ENCODE measurements at places on chromosomes 4 and X.
A peak's percentile ranks its signal among the peaks of the same experiment; 100 is the strongest.

DNA sequence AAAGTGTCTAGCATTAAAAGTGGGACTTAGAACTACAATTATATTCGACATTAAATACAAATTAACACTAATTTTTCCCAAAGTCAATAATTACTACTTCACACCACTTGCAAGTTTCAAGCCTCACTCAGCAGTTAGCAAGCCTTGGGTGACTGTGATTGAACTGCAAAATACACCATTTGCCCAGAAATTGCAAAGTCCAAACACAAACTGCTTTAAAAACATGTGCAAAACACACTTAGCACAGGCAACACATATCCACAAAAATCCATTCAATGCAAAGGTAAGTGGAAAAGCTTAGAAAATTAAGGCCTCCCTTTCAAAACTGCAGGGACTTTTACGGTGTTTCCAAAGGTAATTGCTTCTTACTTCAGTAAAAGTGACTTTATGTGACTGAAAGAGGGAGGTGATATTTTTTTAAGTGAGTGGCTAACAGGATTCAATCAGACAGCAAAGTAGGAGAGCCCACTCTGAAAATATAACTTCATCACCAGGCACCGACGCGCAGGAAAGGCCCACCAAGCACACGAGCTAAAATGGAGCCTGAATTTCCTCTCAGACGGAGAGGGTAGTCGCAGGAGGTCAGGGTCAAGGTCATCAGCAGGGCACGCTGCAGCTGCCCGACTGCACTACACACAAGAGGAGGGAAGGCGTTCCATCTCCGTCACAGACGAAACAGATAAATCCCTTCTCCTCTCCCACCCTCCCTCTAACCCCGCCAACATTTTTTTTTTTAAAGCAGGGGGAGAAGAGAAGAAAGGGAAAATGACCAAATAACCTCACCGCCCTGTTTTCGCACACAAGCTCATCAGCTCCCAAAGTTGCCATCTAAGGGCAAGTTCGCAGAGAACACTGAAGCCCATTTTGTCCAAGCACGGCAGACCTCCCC is 3.1 kb downstream of the ZNF827 start:
- peak; percentile 50 for DNase-seq

DNA sequence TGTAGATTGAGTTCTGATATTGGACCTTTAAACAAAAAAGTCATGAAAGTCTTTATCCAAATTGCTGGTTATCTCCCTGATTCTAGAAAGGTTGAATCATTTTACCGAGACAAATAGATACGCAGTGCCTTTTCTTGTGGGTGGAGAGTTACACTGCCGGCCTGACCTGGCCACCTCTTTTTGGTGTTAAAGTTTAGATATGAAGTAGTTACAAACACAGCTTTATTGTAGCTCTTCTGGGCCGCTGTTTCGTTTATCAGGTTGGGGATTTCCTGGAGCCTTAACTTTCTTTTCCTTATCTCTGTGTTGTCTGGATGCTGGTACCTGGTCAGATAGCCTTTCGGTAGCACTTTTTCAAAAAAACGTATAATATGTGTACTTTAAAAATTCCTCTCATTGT is 31.0 kb downstream of the FNIP2 start:
- DNase-seq: no peak

DNA sequence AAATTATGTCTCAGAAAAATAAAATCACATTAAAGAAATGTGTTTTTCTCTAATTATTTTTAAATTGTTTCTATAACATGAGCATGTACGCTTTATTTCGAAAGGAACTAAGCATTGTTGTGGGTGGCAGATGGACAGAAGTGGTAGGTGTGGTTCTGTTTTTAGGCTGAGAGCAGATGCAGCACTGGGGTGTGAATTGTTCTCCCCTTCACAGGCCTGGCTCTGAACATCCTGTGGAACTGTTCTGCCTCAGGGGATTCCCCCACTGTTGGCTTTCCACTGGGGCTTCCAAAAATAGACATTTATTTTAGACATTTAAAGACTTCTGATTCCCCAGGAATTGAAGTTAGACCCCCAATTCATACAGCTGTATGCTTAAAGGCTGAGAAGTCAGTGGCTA is 41.9 kb upstream of the PDHA2 start:
- DNase-seq: no peak

GRCh38 chr4:128868758-128869157 is 59.3 kb downstream of the JADE1 start:
- no peak for DNase-seq

- DNase-seq: peak; percentile 29
Measured at GRCh38 chr4:73257651-73258435, 755 bp downstream of the ANKRD17 start.

DNA sequence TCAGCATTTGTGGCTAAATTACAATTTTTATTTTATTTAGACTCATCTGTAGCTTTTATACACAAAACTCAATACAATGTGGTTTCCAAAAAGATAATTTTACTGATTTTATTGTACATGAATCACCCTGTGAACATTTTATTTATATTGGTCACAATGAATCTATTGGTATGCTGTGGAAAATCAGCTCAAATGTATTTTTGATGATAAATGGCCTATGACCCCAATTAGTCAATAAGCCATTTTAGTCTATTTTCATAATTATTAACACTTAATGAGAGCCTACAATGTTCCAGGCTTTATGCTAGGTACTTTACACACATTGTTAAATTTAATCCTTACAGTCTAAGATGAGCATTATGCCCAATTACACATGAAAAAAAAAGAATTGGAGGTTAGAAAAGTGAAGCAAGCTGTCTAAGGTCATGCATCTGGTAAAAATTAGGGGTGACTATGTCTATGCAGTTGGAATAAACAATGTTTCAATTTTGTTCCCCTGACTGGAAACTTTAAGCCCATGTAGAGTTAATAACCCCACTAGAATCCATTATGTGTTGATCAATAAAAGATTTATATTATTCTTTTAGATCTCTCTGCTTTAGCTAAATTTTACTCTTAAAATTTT is 344.7 kb downstream of the PABPC4L start:
- no peak for DNase-seq

GRCh38 chrX:25178555-25178954 is 162.8 kb upstream of the ARX start:
- no peak for DNase-seq

DNA sequence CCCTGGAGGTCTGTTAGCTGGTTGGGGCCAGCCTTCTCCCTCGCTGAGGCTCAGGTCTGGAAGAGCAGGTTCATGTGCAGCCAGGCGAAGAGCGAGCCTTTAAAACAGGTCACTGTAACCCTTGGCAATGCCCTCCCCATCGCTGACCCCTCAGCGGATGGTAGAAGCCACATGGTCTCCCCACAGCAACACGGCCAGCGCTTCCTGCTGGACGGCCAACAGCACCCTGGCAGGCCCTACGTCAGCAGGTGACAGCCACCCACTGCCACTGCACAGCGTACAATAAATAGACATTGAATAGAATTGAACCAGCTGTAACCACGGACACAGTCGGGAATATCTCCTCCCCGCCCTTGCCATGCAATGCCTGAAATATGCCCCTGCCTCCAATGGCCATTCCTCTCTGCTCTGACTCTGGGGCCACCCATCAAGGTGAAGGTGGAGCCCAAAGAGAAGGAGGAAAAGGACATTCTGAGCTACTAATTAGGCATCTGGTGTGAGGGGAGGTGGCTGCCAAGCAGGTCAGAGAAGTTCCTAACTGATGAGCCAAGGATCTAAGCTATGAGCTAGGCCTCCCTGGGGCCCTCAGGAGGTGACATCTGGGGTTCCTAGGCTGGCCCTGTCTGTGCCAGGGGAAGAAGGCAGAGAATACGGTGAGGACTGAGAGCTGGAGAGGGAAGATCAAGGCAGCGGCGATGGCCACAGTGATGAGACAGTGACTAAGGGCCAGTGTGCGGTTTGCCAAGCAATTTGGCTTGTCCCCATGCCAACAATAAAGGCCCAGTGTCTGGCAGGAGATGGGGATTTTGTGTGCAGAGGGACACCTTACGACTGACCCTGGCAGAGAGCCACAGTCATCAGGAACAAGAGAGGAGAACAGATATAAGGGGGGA is 202.3 kb downstream of the BCOR start:
- no peak for DNase-seq

DNA sequence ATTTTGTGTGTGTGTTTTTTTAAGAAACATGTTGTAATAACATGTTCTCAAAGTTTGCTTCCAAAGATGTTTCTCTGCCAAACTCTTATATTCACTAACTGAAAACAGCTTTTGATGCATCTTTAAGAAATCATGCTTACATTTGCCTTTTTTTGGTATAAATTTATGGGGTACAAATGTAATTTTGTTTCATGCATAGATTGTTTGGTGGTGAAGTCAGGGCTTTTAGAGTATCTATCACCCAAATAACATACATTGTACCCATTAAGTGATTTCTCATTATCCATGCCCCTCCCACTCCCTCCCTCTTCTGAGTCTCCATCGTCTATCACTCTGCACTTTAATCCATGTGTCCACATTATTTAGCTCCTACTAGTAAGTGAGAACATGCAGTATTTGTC is 30.8 kb downstream of the SPINK2 start:
- no peak for DNase-seq

DNA sequence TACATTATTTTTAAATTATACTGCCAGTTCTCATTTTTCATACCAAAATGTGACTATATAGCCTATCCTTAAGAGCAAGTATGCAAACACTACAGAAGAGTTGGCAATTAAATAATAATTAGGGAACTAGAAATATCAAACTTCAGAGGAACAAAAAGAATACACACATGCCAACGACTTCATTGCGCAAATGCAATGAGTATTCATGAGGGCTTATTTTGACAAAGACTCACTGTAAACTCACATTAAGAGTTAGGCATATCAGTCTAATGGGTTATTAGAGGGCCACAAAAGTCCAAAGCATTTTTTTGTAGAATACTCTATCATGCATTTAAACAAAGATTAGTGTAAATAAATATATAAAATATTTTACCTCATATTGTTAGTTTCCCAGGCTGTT is 31.6 kb downstream of the SLC10A7 start:
- no peak for DNase-seq

DNA sequence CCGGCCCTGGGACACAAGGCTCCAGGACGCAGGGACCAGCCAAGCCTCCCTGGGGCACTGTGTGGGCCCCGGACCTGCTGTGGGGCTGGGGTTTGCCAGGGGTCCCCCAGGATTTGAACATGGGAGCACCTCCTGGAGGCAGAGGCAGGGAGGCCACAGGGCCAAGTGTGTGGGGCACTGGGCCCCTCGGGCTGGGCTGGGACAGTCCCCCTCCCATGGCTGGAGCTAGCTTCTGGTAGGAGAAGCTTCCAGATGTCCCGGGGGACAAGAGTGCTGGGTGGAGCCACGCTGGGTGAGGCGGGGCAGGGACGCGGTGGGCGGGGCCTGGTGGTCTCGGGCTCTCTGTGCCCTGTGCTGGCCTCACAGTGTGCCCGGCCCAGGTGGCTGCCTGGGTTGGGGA is 18.6 kb downstream of the FGFRL1 start:
- DNase-seq: no peak

DNA sequence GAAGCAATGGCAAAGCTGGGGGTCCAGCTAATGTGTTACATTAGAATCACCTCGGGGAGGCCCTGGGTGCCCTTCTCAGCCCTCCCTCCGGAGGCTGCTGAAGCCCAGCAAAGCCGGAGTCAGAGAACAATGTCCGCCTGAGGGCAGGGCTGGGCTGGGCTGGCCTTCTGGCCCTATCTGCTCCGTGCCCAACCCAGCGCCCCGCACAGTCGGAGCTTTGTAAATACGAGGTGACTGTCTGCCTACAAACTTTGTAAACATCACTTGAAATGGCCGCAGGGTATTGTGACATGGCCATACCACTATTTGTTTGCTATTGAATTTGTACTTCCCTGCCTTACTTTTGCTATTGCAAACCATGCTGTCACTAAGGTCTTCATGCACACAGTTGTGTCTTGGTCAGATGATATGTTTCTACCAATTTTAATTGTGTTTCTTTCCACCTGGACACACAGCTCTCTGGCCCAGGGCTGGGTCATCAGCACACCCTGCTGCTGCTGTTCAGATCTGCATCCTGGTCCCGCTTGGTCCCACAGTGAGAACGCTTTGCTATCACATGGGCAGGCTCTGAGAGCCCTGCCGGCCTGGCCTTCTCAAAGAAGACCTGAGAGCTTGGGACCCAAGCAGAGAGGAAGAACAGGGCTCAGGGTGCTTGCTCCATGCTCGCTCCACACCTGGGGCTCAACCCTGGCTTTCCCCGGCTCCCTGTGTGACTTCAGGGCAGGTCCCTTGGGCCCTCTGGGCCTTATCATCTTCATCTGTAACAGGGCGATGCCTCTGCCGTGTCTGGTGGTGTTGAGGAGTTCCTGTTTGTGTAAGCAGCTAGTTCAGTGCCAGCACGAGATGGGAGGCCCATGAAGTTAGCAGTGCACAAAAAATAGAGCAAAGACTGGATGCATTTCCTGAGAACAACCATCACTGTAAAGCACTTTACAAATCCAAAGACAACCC is 2.3 kb downstream of the S100P start:
- peak; percentile 62 for DNase-seq

DNA sequence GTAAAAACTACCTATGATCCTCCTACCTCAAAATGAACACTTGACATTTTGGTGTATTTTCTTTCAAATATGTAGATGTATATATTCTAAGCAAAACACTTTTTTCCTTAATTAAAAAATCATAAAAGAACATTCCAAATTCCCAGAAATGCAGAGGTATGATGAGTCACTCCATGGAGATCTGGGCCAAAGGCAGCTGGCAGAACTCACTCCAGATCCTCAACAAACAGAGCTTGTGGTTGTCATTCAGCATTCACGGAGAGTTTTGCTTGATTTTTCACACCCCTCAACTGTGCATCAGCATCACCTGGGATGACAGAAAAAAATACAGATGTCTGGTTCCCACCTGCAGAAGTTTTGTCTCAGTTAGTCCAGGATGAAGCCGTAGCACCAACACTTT is 144.6 kb downstream of the KIT start:
- no peak for DNase-seq

- DNase-seq: peak; percentile 45
Measured at GRCh38 chrX:136646602-136647239, 1.2 kb upstream of the CD40LG start.

DNA sequence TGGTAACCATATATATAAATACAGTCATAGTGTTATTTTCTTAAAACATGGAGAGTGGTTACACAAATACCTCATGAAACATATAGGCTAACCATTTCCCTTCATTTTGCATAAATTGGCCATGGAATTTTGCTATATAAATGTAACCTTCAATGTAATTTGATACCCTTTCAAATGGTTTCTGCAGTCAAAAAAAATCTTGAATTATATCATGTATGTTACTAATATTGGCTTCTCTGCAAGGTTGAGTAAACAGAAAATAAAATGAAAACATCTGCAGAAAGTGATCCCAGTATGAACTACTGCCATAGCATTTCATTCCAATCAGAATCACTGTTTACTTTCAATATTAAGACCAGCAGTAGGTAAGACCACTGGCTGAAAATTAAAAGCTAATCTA is 1165.9 kb upstream of the TENM3 start:
- no peak for DNase-seq

GRCh38 chr4:110224142-110224541 is 25.7 kb upstream of the ELOVL6 start:
- DNase-seq: no peak

GRCh38 chr4:100146756-100147155 is 43.5 kb downstream of the DDIT4L start:
- DNase-seq: no peak

GRCh38 chrX:135481696-135482179 is 38.7 kb upstream of the INTS6L start:
- no peak for DNase-seq

- no peak for DNase-seq
Measured at GRCh38 chr4:145130788-145131399, 32.8 kb downstream of the ABCE1 start.

GRCh38 chr4:128337863-128338262 is 50.2 kb upstream of the PGRMC2 start:
- no peak for DNase-seq
